ENCODE measurements at places on chromosomes 3 and 15.

DNA sequence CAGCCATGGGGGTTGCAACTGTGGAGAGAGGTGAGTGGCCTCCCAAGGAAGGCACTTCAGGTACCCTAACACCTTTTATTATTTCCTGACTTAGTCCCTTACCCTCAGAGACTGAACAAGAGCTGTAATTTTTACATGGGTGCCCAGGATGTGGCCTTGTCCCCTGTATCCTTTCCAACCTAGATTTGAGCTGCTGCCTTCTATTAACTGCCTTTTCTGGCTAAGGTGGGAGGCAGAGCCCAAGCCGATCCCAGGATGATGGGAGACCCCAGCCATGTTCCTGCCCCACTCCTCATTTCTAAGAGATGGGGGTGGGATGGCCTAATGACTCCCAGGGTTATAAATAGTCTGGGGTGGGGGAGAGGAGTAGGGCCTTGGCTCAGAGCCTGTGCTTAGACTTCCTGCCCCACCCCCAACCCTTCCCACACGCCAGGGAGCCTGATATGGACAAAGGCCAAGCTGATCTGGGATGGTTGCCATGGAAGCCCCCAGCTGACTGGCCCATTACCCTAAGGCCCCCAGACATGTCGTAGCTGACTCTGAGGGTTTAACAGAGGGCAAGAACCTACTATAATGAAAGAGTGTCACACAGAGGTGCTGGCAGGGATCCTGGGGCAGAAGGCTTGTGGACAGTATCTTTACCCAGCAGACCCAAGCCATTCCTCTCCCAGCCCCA lies 1.9 kb downstream of the KLHDC8B start:
- no peak for DNase-seq

DNA sequence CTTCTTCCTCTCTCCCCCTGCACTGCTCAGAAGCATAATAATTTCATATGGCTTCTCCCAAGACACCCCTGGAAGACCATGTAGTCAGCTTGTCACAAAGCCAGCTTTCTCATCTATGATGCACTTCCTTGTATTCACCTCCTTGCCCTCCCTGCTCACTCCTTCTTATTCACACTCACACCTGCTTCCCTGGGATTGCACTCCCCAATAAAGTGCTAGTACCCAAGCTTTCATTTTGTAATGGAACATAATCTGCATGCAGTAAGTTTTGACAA lies 76.9 kb upstream of the FRMD4B start:
- DNase-seq, result no peak

DNA sequence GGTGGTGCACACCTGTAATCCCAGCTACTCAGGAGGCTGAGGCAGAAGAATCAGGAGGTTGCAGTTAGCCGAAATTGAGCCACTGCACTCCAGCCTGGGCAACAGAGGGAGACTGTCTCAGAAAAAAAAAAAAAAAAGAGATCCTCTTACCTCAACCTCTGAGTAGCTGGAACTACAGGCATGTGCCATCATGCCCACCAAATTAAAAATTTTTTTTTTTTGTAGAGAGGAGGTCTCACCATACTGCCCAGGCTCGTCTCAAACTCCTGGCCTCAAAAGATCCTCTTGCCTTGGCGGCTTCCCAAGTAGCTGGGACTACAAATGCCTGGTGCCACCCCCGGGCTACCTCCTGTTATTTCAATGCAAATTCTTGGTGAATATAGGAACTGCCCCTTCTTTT lies 1.5 kb downstream of the UMPS start:
- DNase-seq, result no peak

DNA sequence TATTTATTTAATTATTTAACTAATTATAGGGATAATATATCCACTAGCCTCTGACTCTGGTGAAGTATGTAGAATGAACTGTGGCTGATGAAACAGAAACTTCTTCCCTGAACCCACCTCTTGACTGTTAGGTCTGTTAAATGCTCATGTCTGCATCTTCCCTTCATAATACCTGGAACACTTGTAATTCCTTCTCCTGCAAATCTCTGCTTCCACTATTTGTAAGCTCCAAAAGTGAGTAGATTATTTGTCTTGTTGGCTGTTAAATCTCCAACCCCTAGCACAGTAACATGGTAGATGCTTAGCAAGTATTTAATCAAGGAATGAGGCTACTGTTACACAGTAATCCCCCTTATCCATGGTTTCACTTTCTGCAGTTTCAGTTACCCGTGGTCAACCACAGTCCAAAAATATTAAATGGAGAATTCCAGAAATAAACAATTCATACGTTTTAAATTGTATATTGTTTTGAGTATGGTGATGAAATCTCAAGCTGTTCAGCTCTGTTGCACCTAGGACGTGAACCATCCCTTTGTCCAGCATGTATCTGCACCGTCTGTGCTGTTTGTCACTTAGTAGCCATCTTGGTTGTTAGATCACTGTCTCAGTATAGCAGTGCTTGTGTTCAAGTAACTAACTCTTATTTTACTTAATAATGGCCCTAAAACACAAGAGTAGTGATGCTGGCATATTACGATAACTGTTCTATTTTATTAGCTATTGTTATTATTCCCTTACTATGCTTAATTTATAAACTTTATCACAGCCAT lies 5.7 kb downstream of the TTBK2 start:
- no peak for DNase-seq
